ENCODE measurements at places on chromosomes 3 and 15.

GRCh38 chr3:150410311-150411105, 2.4 kb downstream of the TSC22D2 start:
- DNase-seq = no peak

DNA sequence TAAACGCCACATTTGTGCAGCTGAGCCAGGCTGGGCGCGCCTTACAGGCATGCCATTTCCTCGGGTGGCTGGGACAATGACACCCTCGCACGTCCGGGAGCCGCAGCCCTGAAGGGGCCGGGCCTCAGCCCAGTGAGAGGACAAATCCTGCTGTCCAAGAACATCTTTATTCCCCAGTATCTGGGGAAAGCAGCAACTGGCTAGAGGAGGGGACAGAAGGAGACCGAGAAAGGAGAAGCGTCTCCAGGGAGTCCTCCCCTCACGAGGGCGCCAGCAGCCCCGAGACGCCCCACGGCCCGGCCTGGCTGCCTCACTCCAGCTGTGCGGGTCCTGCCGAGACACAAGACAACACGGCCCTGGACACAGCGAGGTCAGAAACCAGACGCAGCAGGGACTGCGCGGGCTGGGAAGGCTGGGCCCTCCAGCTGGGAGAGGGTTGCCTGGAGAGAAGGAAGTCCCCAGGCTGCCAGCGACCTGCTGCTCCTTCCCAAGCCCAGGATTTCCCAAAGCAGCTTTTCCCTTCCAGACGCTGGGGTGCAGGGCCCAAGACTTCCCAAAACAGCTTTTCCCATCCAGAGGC, 130.2 kb downstream of the CHSY1 start:
- no peak for DNase-seq

DNA sequence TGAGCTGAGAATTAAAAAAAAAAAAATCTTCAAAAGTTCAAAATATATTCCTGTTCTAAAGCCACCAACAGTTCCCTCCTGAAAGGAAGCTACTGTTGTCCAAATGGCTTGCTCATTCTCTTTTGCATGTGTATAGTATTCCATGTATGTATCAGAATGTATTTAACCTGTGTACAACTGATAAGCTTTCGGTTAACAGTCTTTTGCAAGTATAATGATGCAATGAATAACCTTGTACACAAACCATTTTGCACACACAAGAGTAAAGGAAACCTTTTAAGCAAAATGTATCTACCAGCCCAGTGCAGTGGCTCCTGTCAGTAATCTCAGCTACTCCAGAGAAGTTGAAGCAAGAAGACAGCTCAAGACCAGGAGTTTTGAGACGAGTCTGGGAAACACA, 32.6 kb downstream of the TOPBP1 start:
- no peak for DNase-seq

- no peak for DNase-seq
These were observed 193.9 kb downstream of the DTWD1 start for GRCh38 chr15:49814709-49815108.

DNA sequence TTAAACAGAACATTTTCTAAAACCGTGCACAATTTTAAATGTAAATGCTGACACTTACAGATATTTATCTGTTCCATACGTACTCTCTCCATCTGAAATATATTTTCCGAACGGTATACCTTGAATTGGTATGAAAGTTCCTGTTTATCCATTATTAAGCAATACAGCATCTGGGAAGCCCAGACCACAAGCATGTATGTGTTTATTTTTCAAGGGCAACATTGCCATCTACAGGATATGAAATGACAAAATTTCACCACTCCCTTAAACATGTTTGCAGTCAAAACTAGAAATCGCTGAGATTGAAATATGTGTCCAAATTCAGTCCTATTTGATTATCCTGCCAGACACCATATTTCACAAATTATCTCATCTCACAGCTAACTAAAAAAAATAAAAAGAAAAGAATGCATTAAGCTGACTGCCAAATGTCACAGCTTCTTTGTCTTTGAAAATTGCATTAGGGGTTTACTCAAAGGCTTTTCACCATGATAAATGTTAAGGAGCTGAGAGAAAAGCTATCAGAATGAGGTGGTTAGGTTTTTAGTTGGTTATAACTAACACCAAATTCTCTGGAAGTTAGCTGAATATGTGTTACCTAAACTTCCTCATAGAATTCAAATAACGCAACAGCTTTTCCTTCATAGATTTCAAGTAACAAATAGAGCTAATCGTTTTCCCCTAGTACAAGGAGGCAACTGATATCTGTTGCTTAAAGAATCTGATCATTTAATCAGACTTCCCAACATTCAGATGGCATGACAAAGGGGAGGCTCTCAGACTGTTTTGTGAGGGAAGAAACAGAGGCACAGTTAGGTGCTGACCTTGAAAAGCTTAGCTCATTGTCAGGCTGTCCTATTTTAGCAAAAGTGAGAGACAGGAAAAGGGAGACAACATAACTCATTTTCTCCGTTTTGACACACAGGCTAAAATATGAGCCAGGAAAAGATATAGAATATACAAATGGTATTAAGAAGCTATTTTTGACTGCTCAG, 533.1 kb downstream of the TBL1XR1 start:
- DNase-seq = peak; percentile 39

DNA sequence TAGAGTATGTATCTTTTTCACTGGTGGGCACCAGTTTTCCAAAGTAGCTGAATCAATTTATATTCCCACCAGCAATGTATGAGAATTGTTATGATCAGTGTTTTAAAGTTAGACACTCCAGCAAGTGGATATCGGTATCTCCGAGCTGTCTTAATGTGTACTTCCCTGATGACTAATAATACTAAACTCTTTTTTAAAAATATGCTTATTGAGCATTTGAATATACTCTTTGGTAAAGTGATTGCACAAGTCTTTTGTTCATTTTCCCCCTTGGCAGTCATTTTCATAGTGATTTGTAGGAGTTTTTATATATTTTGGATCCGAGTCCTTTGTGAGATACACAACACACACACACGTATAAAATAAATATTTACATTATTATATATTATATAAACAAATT, 12.5 kb upstream of the FEM1B start:
- DNase-seq = no peak

DNA sequence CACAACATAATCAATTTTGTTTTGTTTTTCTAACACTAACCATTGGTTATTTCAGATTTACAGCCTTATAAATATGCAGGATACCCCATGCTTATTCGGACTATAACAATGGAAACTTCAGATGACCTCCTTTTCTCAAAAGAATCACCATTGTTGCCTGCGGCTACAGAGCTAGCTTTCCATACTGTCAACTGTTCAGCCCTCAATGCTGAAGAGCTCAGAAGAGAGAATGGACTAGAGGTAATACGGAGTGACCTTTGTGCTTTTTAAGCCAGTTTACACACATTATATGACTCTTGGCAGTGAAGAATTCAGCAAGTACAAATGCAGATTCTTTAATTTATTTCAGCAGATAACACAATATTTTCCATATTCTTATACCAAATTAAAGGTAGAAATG, 81.8 kb downstream of the DNAJC13 start:
- no peak for DNase-seq

- DNase-seq = no peak
These were observed 6.2 kb downstream of the MITF start for GRCh38 chr3:69745505-69745904.

Measured in GM04503 (cell line).